GM18507 (cell line): ENCODE measurements at places on chromosomes 13 and 19.

GRCh38 chr19:43720936-43721335, 5.1 kb downstream of the IRGC start:
- DNase-seq = no peak

GRCh38 chr19:11069561-11069960, 19.7 kb upstream of the LDLR start:
- DNase-seq = no peak

GRCh38 chr13:79833991-79834390, 353.0 kb downstream of the NDFIP2 start:
- no peak for DNase-seq

DNA sequence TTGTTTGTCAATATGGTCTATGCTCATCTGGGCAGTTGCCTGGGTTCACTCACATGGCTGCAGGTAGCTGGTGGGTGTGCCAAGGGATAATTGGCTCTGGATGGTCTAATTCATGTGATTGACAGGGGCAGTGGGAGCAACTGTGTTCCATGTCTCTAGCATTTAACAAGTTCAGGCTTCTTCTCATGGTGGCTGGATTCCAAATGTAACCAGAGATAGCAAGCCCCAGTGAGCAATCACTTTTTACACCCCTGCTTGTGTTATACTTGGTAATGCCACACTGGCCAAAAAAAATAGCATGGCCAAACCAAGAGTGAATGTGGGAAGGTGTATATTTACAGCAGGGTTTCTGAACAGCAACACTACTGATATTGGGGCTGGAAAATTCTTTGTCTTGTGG, 89.6 kb upstream of the TNFSF11 start:
- DNase-seq = no peak

DNA sequence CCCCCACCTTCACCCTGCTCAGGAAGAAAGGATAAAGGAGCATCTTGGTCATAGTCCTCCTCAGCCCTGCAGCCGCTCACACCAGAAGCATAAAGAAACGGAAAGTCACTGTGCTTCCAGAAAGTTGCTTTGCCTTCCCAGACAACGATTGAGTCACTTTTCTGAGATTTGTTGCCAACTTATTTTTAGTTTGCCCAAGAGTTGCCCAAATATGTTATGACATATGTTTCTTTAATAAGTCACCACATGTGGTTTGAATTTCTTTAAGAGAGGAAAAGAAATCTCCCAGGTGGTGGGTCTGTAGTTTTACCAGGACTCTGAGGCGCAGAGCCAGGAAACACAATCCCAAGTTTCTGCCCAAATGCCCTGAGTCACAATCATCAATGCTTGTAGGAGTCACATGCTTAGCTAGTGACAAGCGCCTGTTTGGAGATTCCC, 63.4 kb upstream of the LRCH1 start:
- DNase-seq = no peak

DNA sequence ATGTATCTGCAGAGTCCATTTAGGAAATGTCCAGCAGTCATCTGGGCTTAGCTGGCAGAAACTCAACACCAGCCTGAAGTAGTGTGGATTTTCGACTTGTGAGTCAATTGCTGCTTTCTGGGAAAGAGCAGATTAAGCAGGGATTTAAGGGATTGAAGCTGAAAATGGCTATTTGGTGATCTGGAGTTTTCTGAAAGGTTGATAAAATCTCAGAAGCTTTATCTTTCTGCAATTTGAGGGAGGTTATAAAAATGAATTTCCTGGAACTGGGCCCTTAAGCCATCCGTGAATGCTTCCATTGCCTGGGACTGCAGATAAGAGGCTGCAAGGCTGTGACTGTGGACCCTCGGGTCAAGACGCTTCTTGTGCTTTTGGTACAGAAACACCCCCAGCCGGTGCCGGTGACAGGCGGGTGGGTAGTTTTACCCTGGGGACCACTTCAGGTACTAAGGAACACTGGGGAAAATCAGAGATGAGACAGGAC, 61.5 kb downstream of the COL4A1 start:
- no peak for DNase-seq

DNA sequence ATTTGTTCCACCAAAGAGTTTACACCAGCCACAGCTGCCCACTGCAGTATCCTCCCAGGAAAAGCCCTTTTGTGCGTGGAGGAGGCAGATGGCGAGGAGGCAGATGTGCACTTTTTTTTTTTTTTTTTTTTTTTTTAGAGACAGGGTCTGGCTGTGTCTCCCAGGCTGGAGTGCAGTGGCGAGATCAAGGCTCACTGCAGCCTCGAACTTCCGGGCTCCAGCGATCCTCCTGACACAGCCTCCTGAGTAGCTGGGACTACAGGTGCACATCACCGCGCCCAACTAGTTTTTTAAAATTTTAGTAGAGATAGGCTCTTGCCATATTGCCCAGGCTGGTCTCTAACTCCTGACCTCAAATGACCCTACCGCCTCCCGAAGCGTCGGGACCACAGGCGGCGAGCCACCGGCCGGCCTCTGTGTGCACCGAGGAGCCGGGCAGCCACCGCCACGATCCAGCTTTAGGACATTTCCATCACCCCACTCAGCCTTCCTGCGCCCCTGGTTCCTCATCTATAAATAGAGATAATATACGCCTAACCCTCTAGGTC, 563 bp upstream of the PDCD5 start:
- DNase-seq = no peak

DNA sequence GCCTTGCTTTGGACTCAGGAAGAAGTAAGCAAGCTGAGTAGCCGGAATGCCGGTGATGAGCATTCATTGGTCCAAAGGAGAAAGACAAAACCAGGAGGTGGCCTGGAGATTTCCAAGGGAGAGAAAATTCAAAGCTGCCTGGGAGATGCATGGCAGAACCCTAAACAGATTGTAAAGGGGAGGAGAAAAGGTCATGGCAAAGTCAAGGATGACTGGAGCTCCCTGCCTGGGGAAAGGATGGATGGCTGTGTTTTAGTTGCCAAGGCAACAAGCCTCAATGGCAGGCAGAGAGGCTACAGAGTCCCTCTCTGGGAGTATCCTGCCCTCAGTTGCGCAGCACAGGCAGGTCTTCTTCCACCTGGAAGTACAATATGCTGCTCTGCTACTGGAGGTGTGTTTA, 134.0 kb downstream of the ENOX1 start:
- DNase-seq = no peak

GRCh38 chr13:89930861-89931260, 1416.6 kb upstream of the MIR17HG start:
- DNase-seq = no peak

GRCh38 chr13:113358653-113359190, 5.2 kb downstream of the GRTP1 start:
- DNase-seq = no peak

DNA sequence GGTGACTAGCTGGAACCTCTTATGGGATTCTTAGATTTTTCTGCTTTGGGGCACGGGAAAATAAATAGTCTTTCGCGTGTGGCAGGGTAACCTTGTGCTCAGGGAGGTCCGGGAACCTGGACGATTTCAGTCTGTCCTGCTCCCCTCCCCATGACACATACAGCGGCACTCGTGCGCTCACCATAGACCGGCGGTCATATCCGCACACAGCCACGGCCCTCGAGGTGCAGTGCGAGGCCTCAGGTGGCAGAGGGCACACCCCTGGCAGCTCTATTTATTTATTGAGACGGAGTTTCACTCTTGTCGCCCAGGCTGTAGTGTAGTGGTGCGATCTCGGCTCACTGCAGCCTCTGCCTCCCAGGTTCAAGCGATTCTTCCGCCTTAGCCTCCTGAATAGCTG, 3.0 kb downstream of the ONECUT3 start:
- DNase-seq = no peak

DNA sequence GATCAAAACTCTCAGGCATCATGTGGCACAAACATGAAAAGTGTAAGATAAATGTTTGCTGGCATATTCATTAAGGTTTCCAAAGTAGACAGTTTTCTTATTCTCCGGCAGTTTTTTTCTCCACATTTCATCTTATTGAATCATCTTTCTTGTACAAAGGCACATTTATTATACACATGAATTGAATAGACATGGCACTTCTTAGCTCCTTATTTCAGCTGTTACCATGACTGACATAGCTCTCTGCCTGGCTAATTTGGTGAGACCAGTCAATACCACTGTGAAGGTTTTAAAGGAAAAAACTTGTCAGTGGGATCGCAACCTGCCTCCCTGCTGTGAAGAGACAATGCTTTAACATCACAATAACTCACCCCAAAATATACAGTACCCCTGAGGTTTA, 285.0 kb upstream of the PCDH20 start:
- DNase-seq = no peak
